ENCODE measurements at places on chromosomes 13 and 19.
A peak's percentile ranks its signal among the peaks of the same experiment; 100 is the strongest.

GRCh38 chr13:21688056-21688455 lies 17.2 kb downstream of the FGF9 start:
- DNase-seq: no peak

DNA sequence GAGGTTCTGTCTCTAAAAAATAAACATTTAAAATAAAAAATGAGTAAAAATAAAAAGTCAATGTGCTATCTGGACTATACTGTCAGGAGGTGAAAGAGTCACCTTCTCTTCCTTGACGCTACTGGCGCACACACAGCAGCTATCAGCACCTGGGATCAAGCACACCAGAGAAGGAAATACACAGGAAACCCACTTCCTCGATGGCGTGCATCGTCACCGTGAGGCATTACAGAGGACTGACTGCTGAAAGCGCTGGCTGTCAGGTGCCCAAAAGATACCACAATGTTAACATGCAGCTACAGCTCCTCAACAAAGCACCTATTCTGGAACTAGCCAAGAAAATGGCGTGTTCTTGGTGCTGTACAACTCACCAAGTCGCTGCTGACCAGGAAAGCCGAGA lies 6.1 kb downstream of the SLC35E1 start:
- peak; percentile 96 for DNase-seq

DNA sequence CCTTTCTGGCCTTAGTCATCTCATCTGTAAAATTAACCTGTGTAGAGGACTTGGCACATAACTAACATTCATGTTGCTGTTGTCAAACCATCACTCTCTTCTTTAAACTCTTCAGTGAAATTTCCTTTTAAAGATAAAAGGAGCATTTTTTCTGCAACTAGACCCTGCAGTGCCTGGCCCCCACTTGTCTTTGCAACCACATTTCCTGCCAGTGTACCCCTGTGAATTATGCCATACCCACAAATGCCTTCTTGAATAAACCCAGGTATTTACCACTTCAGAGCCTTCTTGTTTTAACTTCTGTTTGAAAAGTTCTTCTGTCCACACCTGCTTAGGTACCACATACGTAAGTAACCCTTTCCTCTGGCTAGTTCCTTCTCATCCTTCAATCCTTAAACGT lies 118.8 kb downstream of the CDK8 start:
- no peak for DNase-seq

GRCh38 chr19:12777217-12778016 lies 2.1 kb upstream of the HOOK2 start:
- DNase-seq: peak; percentile 67

DNA sequence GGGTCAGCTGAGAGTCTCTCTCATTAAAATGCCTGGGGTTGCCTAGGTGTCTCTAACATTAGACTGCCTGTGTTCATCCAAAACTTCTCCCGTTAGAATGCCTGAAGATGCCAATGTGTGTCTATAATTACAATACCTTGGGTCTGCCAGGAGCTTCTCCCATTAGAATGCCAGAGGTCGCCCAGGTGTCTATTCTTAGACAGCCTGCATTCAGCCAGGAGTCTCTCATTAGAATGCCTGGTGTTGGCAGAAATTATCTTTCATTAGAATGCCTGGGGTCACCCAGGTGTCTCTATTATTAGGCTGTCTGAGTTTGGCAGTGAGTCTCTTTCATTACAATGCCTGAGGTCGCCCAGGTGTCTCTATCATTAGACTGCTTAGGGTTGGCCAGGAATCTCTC lies 1560.2 kb downstream of the UQCRFS1 start:
- no peak for DNase-seq

DNA sequence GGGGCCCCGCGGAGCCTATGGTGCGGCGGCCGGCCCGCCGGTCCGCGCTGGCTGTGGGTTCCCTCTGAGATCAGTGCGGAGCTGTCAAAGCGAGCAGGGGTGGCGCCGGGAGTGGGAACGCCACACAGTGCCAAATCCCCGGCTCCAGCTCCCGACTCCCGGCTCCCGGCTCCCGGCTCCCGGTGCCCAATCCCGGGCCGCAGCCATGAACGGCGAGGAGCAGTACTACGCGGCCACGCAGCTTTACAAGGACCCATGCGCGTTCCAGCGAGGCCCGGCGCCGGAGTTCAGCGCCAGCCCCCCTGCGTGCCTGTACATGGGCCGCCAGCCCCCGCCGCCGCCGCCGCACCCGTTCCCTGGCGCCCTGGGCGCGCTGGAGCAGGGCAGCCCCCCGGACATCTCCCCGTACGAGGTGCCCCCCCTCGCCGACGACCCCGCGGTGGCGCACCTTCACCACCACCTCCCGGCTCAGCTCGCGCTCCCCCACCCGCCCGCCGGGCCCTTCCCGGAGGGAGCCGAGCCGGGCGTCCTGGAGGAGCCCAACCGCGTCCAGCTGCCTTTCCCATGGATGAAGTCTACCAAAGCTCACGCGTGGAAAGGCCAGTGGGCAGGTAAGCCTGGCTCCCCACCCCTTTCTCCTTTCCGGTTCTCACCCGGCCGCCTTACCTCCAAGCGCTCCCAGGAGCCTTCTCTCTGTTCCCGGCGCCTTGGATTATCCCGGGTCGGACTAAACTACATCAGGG lies at the start of gene PDX1:
Gene PDX1, plus strand, starts transcription at position 67 of the 743 bp plus-strand sequence. Its CDS starts 139 bp downstream, at position 206.
- DNase-seq: no peak

DNA sequence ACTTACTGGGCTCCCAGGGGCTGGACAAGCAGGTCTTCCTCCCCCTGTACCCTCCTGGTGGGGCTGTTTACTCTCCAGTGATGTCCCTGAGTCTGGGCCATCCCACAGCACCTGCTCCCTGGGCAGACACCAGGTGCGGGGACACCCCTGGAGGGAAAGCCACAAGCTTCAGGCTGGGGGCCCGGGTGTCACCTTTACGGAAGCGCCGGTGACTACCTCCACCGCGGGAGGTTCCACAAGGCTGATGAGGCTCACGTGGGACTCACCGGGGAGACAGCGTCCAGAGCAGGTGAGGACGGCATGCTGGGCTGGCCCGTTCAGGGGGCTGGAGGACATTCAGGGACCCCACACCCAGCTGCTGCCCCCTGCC lies 24.9 kb downstream of the NFILZ start:
- DNase-seq: peak; percentile 64

DNA sequence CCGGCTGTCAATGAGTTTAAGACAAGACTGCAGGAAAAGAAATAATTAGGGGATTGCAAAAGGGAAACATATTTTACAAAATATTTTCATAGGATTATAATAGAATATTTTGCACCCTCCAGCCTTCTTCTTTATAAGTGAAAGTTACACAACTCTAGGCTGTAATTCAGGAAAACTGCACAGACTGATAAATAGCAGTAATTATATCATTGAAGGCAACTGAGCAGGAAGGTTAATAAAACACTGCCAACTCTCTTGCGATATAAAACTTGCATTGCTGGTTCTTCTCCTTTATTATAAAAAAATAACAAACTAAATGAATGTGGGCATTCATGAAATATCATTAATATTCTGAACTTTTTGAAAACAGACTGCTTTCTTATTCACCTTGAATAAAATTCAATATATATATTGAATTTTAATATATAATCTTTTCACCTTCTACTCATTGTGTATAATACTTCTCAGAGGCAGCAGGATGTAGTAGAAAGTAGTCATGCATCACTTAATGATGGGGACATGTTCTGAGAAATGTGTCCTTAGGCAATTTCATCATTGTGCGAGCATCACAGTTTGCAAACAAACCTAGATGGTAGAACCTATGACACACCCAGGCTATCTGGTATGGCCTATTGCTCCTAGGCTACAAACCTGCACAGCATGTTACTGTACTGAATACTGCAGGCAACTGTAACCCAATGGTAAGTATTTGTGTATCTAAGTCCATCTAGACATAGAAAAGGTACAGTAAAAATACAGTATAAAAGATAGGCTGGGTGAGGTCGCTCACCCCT lies 24.9 kb upstream of the STARD13 start:
- no peak for DNase-seq

DNA sequence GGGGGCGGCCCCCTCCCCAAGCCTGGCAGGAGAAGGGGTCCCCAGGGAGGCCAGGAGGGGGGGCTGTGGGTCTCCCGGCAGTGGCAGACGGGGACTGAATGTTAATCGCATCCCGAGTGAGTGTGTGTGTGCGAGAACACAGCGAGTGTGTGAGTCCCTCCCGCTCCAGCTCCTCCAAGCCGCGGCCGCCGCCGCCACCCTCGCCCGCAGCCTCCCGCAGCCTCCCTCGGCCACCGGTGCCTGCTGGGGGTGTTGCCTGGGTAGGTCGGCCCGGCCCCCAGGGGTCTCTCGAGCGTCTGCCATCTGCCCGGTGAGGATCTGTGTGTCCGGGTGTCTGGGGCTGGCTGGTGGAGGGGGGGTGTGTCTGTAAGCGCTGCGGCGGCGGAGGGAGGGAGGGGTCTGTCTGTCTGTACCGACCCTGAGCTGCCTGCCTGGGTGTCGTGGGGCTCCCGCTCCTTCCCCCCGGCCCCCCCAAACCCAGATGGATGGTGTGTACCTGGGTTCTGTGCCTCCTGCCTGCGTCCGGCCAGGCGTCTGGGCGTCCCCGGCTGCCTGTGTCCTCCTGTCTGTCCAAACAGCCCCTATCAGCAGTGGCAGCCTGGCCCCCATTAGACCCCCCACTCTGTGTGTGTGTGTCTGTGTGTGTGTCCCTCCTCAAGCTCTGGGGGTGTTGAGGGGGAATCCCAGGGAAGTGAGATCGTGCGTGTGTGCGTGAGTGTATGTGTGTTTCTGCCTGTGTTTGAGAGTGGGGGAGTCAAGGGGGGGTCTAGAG lies at the start of gene GRIN2D:
Gene GRIN2D, plus strand, starts transcription at position 110 of the 772 bp plus-strand sequence. CDS start 4,725 bp downstream, outside the sequence.
- no peak for DNase-seq

GRCh38 chr13:66425741-66426140 lies 804.4 kb downstream of the PCDH9 start:
- no peak for DNase-seq

GRCh38 chr19:29255006-29255405 lies 42.1 kb upstream of the UQCRFS1 start:
- DNase-seq: no peak

DNA sequence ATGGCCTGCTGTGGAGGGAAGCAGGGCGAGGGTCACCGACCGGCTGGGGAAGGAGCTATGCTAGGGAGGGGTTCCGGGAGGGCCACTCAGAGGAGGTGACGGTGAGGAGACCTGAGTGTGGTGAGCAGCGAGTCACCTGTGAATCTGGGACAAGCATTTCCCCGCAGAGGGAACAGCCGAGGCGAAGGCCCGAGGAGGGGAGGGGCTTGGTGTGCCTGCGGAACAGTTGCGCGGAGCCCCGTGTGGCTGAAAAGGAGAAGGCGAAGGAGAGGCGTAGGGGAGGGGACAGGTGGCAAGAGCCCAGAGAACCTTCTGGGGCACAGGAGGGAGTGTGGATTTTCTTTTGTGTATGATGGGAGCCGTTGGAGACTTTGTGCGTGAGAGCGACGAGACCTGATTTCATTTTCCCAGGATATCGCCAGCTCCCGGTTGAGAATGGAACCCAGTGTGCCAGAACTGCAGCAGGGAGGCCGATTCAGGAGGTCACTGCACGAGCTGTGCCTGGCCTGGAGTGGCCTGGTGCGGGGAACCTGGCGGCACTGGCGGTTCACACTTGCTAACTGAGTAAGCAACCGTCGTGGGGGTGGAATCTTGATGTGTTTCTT lies 117.7 kb upstream of the ZNF507 start:
- DNase-seq: no peak

GRCh38 chr13:73576291-73576690 lies 517.5 kb downstream of the KLF5 start:
- no peak for DNase-seq

- DNase-seq: no peak
These were observed 13.8 kb downstream of the SLC7A1 start for GRCh38 chr13:29581666-29582065.

DNA sequence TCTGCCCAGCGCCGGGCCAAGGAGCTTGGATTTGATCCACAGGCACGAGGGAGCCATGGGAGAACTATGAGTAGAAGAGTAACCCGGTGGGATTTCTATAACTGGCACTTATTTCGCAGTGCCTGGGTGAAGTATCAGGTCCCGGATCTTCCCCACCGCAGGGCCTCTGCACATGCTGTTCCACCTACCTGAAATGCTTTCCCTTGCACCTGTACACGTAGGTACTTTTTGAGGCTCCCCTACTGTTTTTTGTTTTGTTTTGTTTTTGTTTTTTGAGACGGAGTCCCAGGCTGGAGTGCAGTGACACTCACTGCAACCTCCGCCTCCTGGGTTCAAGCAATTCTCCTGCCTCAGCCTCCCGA lies 402 bp upstream of the KANK3 start:
- no peak for DNase-seq

- DNase-seq: no peak
These were observed 28.8 kb upstream of the LRCH1 start for GRCh38 chr13:46523972-46524752.

GRCh38 chr19:56670961-56671612 lies 470 bp downstream of the ZNF835 start:
- DNase-seq: no peak

GRCh38 chr13:114229506-114229905 lies 5.2 kb upstream of the CDC16 start:
- no peak for DNase-seq

DNA sequence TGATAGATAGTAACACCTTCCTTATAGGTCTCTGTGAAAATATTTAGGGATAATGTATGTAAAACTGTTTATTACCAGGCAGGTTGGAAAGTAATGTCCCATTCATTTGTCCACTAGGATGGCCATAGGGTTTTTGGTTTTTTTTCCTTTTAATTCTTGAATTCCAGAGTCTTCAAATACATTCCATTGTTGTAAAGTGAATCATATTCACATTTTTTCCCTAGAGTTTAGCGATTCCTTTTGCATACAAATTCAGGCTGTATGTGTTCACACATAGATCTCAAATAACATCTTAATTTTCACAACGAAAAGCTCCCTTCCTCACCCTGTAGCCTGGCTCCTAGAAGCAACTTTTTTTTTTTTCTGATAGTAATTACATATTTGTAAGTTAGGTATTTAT lies 1.8 kb upstream of the ZNF557 start:
- DNase-seq: no peak

GRCh38 chr13:36133950-36134626 lies 2.9 kb upstream of the DCLK1 start:
- DNase-seq: no peak

DNA sequence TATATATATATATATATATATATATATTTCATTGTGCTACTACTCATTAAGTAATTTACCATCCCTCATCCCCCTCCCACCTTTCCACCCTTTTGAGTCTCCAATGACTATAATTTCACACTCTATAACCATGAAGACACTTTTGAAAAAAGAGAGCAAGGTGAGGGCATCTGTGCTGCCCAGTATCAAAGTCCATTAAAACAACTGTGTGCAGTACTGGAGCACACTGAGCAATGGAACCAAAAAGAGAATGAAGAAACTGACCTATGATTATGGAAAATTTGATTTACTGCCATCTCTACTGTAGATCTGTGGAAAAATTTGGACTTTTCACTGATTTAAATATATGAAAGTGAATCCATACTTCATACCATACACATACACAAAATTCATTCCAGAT lies 217.9 kb downstream of the COL4A1 start:
- DNase-seq: no peak

GRCh38 chr13:44420376-44421220 lies 47.0 kb downstream of the SERP2 start:
- no peak for DNase-seq
